ENCODE measurements at places on chromosomes 7 and 10. TPM values are rescaled to one million over a fixed set of nuclear protein-coding genes. Genes with fewer than 3 reads are reported as not detected.

GRCh38 chr7:137990251-137990941 is 11.5 kb downstream of the CREB3L2 start:
- peaks cover 7% of the 10 kb centered on the region for H3K36me3 ChIP-seq
- no peaks in the 10 kb centered on the region for H3K27me3 ChIP-seq
- H3K27ac ChIP-seq = no peak overlapping the region

GRCh38 chr10:34491678-34492077 is 323.4 kb downstream of the PARD3 start:
- H3K4me3 ChIP-seq = no peak overlapping the region
- H3K4me1 ChIP-seq = no peaks in the 10 kb centered on the region
- no peaks in the 10 kb centered on the region for H3K36me3 ChIP-seq
- H3K27me3 ChIP-seq = no peaks in the 10 kb centered on the region
- no peak for DNase-seq
- H3K27ac ChIP-seq = no peak overlapping the region

DNA sequence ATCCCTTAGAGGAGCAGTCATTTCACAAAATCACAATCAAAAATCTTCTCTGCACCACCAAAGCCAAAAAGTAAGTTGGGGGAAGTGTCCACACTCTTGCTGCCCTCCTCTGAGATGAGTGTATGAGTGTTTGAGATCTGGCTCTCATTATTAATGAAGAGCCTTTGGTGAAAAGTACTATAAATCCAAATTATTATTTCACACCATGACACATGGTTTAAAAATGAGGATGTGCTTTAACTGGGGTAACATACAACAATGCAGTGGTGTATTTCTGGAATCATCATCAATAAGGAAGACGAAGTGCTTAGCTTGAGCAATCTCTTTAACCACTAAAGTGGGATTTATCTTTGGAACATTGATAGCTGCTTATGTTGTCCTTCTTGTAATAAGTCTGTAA is 114.2 kb upstream of the ADAM12 start:
- DNase-seq = no peak
- H3K36me3 ChIP-seq = no peaks in the 10 kb centered on the region
- no peaks in the 10 kb centered on the region for H3K4me1 ChIP-seq
- no peaks in the 10 kb centered on the region for H3K27me3 ChIP-seq
- no peak overlapping the region for H3K4me3 ChIP-seq

DNA sequence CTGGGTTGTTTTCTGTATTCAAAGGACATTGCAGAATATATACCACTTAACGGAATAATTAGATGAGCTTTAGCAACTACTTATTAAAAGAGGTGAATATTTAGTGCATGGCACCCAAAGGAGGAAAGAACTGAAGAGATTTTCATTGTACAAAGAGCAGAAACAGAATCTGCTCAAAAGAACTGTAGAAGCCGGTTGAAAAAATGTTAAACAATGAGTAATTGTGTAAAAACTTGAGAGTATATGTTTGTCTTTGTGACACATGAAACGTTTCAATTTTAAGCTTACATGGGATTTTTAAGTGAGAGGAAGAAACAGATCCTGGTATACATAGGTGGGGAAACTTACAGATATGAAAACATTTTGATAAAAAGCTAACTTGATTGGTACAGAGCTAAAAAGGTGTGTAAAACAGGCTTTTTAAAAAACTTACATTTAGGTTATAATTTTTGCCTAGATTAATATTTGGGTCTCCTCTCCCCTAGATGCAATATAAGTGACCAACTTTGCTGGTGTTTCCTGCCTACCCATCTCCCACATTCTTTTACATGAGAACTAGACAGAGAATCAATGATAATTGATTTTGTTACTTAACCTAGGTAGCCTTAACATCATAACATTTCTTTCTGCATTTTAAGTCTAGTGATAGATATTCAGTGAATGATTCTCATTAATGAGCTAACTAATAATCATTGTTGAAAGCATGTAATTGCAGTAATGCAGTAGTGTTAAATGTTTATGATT is 6.8 kb downstream of the ARL5B start:
- no peak overlapping the region for H3K27ac ChIP-seq
- H3K36me3 ChIP-seq = peaks cover 39% of the 10 kb centered on the region
- no peaks in the 10 kb centered on the region for H3K27me3 ChIP-seq
- peaks cover 37% of the 10 kb centered on the region for H3K4me1 ChIP-seq
- no peak overlapping the region for H3K4me3 ChIP-seq

DNA sequence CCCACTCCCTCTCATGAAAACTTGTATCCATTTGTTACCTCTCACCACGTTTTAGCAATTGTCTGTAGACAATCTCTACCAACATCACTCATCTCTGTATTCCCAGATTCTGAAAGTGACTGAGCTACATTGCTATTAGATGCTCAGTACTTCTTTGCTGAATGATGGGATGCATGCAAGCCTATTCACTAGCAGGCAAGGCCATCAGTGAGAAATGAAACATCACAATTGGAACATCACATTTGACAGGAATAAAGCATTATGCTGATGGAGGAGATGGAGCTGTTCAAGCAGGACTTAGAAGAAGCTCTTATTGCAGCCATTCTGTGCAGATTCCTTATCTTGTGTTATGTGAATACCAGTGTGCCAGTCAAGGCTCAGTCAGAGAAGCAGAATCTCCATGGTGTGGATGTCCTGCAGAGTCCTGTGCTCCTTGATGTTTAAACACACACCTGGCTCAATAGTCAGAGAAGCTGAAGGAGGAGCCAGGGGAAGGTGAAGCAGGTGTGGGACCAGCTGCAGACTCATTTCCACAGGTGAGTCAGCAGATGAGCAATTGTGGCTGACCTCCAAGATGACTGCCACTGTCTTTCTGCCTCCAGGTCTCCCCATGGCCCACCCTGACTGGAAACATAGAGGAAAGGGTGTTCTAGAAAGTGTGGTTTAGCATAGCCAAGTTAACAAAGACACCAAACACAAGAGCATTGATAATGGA is 965.5 kb downstream of the GRID1 start:
- no peak overlapping the region for H3K27ac ChIP-seq
- no peaks in the 10 kb centered on the region for H3K36me3 ChIP-seq
- no peaks in the 10 kb centered on the region for H3K27me3 ChIP-seq
- no peak overlapping the region for H3K4me3 ChIP-seq
- H3K4me1 ChIP-seq = no peaks in the 10 kb centered on the region

The OR2A42 gene
- total RNA-seq = not detected

The OPALIN gene
- not detected for total RNA-seq

All from activated CD4-positive, alpha-beta T cell treated with anti-CD3 and anti-CD28 coated beads, Interleukin-2, amount 10 ng/mL, durations not matched to agents 24 days and 14 days (primary cell).